Forelimb muscle (tissue), 1 donor: ENCODE measurements at places on chromosomes 5 and 9. TPM values are rescaled to one million over a fixed set of nuclear protein-coding genes. Genes with fewer than 3 reads are reported as not detected.

DNA sequence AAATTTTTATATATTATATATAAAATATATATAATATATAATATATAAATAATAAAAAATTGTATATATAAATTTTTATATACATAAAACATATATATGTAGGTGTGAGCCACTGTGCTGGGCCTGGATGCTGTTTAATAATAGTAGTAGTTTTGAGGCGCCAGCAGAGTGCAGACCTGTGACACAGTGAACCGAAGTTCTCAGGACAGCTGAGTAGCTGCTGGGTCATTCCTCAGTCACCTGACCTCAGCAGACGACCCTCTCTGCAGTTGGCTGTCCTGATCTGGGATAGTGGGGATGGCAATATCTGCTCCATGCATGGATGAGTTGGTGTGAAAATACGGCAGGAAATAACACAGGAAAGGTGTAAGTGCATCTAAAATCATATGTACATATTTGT is 3.3 kb upstream of the SNX18 start:
- no peak for DNase-seq

DNA sequence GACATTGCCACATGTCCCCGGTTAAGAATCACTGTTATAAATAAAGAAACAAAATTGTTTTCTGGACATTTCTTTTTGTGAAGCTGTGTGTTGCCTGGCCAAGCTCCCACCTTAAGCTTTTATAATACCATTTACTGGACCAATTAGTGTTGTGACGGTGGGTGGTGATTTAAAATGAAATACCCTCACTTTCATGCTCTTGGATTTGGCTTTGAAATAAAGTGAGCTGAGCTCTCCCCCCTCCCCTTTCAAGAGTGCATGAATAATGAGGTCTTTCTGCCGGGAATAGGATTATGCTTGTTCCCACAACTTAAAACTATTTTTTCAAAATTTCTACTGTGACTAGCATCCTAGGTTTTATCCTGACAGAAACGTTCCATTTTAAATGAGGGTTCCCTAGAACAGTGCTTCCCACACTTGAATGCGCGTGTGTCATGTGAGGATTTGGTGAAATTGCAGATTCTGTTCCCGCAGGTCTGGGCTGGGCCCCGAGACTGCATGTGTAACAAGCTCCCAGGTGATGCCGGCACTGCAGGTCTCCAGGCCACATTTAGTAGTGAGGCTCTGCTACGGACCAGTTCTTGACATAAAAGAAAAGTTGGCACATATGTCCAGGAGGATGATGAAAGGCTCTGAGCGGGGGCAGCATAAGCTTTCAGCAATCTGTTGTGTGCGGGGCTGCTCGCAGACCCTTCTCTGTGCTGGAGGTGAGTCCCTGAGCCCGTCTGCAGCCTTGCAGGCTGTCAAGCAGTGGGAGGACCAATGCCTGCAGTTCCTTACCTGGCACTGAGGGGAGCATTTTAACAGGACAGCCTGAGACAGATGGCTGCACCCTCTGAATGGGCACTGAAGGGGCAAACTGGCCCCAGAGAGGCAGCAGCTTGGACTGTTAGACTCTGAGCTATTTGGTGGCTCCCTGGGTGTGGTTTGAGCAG is 24.4 kb downstream of the IQGAP2 start:
- DNase-seq: no peak

GRCh38 chr9:126097679-126098078 is 228.9 kb upstream of the MVB12B start:
- DNase-seq: no peak

- DNase-seq: no peak
Observed at GRCh38 chr5:136963504-136963903, 535.6 kb downstream of the SPOCK1 start.

DNA sequence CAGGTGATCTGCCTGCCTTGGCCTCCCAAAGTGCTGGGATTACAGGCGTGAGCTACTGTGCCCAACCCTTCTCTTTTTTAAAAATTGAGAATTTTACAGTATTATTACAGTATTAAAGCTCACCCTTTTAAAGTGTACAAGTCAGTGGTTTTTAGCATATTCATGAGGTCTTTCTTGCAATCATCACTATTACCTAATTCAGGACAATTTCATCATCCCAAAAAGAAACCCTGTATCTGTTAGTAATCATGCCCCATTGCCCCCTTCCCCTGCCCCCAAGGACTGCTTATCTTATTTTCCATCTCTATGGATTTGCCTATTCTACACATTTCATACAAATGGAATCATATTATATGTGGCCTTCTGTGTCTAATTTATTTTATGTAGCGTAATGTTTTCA is 22.6 kb upstream of the MEGF9 start:
- no peak for DNase-seq

DNA sequence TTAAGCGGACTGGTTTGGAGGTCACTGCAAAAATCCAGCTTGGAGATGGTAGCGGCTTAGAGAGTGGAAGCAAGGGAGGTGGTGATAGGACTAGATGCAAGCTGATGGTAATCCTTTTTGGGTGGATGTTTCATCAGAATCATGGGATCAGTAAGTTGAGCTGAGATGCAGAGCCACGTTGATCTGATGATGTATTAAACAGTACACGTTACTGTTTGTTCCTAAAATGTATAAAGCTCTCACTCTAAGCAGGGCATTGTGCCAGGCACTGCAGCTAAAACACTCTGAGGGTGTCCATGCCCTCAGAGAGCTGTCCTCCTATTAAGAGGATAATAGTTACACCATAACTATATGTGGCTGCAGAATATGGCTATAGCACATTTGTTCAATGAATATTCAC is 93.1 kb downstream of the JAKMIP2 start:
- no peak for DNase-seq

GRCh38 chr9:36891341-36891811 is 142.7 kb downstream of the PAX5 start:
- DNase-seq: no peak

DNA sequence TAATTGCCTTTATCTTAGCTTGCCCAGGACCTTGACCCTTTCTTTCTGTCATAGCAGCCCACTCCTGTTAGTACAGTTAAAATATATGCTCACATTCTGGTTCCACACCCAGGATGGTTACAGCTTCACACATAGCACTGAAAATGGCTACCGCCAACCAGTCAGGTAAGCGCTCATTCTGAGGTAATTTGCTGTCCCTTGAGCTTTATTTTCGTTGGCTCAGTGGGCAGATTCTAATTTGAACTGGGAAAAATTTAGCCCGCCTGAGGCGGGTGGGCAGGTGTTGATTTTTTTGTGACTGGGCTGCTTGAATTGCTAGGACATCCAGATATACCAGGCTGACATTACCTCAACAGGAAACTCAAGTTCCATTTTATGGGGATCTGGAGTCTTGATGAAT is 137.5 kb downstream of the KCTD16 start:
- no peak for DNase-seq

- DNase-seq: no peak
Observed at GRCh38 chr9:114694146-114694545, 12.2 kb upstream of the TEX48 start.

DNA sequence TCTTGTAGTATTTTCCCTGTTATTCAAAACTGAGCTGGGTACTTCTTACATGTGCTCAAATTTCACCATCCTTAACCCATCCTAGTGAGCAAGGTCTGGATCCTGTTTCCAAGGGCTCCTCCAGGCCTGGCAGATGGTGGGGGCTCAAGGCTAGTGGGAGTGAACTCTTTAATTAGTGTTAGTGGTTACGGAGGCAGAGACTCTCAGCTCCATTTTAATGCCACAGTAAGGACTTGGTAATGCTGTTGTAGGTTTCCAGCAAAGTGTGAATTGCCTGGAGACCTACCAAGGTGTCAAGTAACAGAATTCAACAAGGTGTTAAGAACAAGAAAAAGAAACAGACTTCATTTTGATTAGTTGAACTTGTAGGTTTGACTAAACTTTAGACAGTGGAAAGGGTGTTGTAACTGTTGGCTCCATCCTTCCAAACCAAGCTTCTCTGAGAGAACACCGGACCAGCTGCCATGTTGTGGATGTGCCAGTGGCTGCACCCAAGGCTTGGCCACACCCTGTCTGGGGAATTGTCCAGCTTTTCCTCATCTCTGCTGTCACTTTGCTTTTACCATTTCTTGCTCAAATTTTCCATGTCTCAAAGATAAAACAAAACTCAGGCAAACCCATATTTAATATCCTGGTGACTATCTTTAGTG is 98.7 kb downstream of the ADCY2 start:
- no peak for DNase-seq

GRCh38 chr5:140219068-140219991 is 44.3 kb downstream of the CYSTM1 start:
- DNase-seq: no peak

The C5orf63 gene
- polyA plus RNA-seq: 6.4 TPM

The IL5 gene
- polyA plus RNA-seq: 0.29 TPM

The SLCO6A1 gene
- 0.48 TPM for polyA plus RNA-seq

The LMNB1 gene
- 31.5 TPM for polyA plus RNA-seq

The ADAMTS16 gene
- polyA plus RNA-seq: 5.3 TPM

The KIAA1958 gene
- 3.3 TPM for polyA plus RNA-seq

The TRPM6 gene
- polyA plus RNA-seq: 0.08 TPM

The TSTD2 gene
- 25.2 TPM for polyA plus RNA-seq
